Activated T-helper 1 cell treated with Interleukin-2 at 50 U/mL for 16 hours (primary cell): ENCODE measurements at places on chromosomes 6 and 20.

DNA sequence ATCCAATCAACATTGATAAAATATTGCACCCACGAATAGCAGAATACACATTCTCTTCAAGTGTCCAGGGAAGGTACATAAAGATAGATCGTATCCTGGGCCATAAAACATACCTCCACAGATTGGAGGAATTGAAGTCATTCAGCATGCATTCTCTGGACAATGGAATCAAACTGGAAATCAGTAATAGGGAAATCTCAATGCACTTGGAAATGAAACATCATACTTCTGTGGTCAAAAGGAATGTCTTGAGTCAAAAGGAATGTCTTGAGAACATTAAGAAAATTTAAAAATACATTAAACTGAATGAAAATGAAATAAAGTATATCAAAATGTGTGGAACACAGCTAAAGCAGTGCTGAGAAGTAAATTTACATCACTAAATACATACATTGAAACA, 138.8 kb downstream of the TFAP2A start:
- DNase-seq, result no peak

GRCh38 chr20:19375801-19376200, 163.4 kb downstream of the SLC24A3 start:
- no peak for DNase-seq

- peak; percentile 24 for DNase-seq
These were observed 7.7 kb downstream of the CSTF1 start for GRCh38 chr20:56400001-56400640.

DNA sequence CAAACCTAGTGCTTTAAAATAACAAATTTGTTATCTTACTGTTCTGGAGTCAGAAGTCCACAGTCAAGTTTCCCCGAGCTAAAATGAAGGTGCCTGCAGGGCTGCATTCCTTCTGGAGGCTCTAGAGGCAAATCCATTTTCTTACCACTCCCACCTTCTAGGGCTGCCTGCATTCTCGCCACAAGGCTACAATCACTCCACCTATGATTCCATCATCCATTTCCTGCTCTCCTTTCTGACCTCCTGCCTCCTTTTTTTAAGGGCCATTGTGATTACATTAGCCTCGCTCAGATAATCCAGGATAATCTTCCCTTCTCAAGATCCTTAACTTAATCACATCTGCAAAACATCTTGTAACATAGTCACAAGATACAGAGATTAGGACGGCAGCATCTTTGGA, 42.4 kb upstream of the SIRT5 start:
- no peak for DNase-seq

DNA sequence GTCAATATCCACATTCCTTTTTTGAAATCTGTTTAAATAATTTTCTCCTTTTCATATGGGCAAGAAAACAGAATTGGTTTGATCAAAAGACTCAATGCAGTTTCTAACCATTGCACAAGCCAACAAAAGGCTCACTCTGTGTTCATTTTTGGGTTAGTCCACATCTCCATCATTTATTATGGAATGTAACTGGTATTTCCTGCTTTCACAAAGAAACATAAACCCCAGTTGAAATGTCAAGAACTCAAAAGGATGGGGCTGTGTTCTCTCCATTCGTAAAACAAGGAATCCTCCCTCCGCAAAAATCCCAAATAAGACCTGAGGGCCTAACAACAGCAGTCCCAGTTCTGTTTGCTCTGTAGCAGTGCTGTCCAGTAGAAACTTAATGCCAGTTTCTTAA, 420.9 kb downstream of the GJA1 start:
- no peak for DNase-seq

DNA sequence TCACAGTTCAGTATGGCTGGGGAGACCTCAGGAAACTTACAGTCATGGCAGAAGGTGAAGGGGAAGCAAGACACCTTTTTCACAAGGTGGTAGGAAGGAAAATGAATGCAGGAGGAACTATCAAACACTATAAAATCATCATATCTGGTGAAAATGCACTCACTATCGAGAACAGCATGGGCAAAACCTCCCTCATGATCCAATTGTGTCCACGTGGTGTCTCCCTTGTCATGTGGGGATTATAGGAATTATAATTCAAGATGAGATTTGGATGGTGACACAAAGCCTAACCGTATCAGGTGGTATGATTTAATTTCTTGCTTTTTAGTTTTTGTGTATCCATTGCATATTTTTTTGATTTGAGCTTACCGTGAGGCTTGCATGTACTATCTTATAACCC, 133.2 kb upstream of the SYNCRIP start:
- DNase-seq, result no peak

DNA sequence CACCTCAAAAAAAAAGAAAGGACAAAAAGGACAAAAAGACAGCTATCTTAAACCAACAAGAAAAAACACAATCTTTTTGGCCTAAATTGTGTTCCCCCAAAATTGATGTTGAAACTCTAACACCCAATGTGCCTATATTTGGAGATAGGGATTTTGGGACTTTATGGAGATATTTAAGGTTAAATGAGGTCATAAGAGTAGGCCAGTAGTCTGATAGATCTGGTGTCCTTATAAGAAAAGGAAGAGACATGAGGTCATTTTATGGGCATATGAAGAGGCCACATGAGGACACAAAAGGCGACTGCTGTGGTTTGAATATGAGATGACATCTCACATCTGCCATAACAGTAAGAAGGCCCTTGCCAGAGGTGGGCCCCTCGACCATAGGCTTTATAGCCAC, 49.5 kb downstream of the TRIM38 start:
- no peak for DNase-seq

GRCh38 chr6:145756170-145756662, 20.9 kb upstream of the EPM2A start:
- DNase-seq, result no peak

DNA sequence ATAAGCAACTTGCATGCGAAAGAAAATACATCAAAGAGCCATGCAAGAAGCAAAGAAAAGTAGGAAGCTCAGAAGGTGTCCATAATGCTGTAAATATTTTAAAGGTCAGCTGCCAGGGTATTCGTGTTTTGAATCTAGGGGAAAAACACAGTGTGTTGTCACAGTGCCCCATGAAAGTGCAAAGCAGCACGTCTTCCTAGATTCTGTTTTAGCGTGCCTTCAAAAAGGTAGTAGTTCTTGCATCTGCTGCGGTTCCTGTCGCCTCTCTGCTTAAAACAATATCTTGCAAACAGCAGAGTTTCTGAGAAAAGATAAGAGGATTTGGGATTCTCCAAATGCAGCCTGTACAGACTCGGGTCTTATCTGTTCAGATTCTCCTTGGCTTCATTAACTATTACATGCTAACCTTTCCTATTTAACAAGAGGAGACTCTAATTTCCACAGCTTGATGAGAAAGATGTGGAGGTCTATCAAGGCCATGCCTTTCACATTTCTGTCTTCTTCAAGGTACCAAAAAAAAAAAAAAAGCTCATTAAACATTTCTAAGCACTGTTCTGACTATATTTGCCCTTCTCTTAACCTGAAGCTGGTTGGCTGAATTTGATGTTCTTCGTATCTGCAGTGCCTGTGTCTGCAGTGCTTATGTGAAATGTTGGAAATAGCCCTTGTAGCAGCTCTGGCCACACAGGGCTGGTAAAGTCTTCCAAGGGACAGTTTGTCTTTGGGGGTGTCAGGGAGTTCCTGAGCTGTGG, 297.5 kb downstream of the ADGB start:
- DNase-seq, result no peak

DNA sequence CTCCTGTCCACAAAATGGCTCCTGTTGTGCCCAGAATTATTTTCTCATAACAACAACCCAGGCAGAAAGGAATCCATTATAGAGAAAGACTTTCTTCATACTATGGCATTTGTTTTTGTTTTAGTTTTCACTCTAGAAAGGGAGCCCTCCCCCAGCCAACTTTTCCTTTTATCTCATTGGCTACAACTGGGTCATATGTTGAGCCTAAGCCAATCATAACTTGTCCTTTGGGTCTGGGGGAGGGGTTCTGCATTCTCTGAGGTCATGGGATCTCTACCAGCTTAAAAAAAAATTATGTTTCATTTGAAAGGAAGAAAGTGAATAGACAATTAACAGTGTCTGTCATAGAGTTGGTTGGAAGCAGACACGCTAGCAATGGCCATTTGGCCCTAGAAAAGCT, 177.6 kb downstream of the AIG1 start:
- DNase-seq, result no peak

GRCh38 chr6:144895313-144896278, 610.5 kb downstream of the UTRN start:
- DNase-seq, result no peak

DNA sequence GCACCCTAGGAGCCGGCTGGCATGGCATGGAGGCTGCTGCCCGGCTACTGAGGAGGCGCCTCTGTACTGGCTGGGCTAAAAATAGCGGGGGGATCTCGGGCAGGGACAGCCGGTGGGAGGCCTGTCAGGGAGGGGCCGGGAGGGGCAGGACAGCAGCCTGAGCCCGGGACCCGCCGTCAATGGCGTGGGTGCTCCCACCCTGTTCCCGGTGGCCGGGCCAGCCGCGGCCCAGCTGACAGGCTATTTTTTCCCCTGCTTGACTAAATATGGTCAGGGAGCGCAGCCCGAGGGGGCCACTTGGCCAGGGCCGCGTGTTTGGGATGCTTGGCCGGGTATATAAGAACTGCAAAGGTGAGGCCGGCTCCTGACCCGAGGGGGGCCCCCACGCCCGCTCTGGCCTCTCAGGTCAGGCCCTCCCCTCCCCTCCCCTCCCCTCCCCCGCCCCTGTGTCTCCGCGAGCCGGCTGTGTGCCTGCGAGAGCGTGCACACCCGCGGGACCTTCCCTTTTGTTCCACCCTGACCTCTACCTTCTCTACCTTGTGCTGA, 74.4 kb upstream of the GATA5 start:
- no peak for DNase-seq

DNA sequence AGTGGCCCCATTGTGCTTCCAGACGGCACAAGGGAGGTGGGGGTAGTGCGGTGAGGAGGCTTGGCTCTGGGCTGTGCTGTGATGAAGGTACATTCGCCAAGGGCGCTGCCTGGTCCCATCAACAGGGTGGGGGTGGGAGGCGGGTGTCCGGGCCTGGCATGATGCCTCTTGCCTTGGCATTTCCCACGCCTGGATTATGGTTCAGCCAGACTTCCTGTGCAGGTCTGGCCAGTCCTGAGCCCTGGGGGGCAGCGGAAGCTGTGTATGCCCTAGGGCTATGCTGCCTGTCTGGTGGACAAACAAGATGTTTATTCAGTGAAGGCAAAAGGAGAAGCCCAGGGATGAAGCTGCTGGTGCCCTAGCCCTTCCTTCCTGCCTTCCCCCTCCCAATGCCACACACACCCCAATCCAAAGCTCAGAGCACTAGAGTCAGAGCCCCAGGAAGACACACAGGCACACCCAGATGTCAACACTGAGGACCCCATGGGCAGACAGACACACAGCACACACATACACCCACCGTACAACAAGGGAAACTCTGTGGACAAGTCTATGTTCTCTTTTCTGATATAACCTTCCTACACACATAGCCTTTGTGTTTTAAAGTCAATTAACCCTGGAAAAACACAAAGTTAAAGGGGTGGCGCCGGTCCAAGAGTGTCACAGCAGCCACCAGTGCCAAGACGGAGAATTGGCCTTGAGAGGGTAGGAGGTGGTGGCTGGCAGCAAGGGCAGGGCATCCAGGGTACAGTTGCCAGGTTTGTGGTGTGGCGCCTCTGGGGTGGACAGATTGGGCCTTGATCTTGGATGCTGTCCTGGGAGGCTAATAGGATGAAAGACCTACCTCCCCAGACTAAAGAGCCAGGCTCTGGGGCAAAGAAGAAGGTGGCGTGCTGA, 54.7 kb upstream of the SAYSD1 start:
- DNase-seq, result no peak

DNA sequence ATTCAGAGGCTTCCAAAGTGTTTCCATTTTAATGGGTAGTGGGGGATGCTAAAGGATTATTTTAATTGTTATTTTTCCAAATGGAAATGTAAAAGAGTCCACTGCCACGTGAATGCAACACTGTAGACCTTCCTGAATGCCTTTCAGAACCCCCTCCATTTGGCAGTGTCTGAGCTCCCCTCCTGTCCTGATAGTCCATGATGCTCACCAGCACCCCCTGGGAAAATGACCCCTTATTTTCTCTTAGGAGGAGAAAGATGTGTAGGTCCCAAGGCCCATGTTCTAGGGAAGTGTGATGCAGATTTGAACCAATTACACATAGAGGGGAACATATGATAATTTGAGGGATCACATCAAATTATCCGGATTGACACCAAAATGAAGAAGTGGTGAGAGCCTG, 46.8 kb upstream of the SH3BGRL2 start:
- no peak for DNase-seq

GRCh38 chr6:97396880-97397279, 113.9 kb upstream of the MMS22L start:
- no peak for DNase-seq
